Activated T-helper 9 cell treated with anti-CD3 and anti-CD28 coated beads, Interleukin-2, amount 50 U/mL, for 16 hours (primary cell): ENCODE measurements at places on chromosomes 7 and 10.

DNA sequence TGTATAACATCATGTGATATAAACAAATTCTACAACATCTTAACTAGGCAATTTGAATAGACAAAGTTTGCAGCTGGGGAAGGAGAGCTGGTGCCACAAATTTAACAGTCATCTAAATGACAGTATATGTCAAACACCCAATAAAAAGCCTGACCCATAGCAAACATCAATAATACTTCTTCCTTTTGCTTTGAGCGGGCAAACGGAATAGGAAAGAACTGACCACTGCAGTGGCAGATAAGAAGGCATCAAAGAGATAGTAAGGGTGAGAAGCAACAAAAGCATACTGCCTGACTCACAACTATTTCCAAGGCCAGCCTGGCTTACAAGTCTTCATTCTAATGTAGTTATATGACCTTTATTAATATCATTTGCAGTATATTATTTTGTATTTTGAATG lies 99.9 kb downstream of the LRRN3 start:
- no peak for DNase-seq

- no peak for DNase-seq
Measured at GRCh38 chr7:30237271-30237695, 47.1 kb upstream of the ZNRF2 start.

GRCh38 chr10:96288151-96288621 lies 16.0 kb upstream of the DNTT start:
- no peak for DNase-seq

DNA sequence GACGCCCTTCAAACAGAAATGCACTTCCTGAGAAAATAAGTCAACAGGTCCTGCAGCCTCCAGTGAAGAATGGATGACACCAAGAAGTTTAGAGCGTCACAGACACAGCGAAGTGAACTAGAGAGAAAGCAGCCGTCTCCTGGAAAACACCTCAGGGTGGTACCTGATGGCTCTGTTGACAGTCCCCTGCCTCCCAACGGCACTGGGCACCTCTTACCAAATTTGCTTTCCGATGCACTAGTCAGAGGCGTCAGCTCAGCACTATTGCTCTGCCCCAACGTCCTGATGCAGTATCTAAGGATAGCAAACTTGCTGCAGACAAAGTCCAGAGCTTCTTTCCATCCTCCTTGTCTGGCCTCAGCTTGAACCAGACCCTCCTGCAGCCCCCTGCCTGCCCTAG lies 38.3 kb downstream of the SFMBT2 start:
- no peak for DNase-seq

GRCh38 chr10:104340641-104341040 lies 2.4 kb upstream of the ITPRIP start:
- DNase-seq, result no peak
